ENCODE measurements at places on chromosomes 16 and 17. TPM values are rescaled to one million over a fixed set of nuclear protein-coding genes. Genes with fewer than 3 reads are reported as not detected.

CD300E gene
- total RNA-seq: 7.3 TPM

GRAP gene
- 5.9 TPM for total RNA-seq

COX4I1 gene
- total RNA-seq: 419 TPM

PDP2 gene
- 33.5 TPM for total RNA-seq

DNA sequence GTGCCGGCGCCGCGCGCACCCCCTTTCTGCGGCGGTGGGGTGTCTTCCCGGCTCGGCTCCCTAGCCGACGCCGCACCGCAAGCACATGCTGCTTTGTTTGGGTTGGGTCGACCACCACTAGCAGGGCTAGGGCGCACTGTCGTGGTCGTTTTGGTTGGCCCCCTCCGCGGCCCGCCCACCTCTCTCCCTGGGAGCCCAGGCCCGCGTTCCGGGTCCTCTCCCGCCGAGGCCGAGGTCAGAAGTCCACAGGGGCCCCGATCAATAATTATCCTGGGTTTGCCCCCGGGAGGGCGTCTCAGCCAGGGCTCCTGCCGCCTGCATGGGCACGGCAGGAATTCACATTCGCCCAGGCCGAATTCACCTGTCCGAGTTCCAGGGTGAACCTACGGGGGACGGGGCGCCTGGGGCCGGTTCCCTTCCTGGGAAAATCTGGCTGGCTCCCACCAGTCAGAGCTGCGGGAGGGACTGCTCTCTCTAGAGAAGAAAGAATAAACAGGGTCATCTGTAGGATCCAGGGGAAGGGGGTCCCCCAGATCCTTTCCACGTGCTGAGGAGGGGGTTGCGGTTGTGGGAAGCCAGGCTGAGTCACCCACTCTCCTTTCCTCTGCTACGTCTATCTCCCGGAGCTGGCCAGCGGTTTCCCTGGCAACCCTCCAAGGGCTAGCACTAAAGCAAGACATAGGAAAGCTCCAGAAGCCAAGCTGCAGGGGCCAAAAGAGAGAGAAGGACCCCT is 584 bp upstream of the STAT5B start:
- DNase-seq: peak; percentile 93

DNA sequence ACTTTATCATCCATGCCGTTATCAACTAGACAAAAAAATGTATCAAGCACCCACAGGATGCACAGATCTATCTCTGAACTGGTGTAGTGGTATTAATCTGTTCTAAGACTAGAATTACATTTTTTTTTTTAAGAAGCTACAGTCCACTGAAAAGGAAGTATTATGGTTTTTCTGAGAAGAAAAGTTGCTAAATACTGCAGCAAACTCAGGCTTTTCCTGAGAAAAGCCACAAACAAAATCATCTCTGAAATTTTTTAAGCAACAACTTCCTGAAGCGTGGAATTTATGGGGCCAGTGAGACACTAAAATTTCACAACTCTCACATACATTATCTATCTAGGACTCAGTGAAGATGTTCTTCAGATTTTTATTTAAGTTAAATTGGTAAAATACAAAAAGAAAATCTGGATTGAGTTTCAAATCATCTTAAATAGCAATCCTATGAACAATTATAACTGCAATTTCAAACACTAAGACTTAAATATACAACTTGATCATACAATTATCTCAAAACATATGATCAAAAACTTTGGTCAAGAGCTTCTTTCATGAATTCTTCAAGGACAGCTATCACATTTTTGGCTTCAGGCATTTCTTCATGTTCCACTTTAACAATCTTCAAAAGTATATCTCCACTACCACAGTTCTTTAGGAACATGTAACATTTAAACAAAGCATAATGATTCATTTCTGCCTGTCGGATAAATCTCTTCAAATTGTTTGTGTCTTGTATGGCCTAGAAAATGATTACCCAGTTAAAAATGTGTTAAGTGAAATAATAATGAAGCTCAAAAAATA is 10.5 kb downstream of the C17orf75 start:
- DNase-seq: no peak

DNA sequence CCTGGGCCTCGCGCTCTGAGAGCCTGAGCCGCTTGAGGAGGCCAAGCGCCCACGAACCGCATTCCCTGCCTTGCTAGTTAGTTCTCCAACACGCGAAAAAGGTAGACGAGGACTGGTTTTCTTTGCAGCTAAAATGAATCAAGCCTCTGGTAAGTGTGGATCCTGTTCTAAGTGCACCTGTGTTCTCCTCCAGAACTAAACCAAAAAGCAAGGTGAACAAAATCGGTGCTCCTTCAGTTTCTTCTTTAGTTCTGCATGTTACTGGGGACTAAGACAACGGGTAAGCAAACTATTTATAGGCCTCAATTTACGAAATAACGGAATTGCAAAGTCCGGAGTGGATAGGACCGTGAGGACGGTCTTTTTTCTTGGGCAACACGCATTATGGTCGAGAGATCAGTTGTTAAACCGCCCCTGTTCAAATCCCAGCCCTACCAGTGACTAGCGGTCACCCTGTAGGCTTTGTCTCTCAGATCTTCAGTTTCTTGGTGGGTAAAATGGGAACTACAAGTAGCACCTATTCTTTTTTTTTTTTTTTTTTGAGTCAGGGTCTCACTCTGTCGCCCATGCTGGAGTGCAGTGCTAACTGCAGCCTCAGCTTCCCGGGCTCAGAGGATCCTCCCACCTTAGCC is 993 bp upstream of the ANKRD11 start:
- DNase-seq: no peak

Data from mesenteric fat pad (tissue), 1 donor.